Activated CD4-positive, alpha-beta T cell treated with anti-CD3 and anti-CD28 coated beads, Interleukin-2, amount 50 U/mL, for 4 hours (primary cell): ENCODE measurements at places on chromosomes 1 and 21.

GRCh38 chr1:172952516-172952915 lies 98.2 kb downstream of the TNFSF18 start:
- no peak for DNase-seq

- no peak for DNase-seq
These were observed 540.9 kb upstream of the ADGRL2 start for GRCh38 chr1:81259625-81260411.

GRCh38 chr1:225277445-225277844 lies 150.4 kb downstream of the LBR start:
- DNase-seq, result no peak

DNA sequence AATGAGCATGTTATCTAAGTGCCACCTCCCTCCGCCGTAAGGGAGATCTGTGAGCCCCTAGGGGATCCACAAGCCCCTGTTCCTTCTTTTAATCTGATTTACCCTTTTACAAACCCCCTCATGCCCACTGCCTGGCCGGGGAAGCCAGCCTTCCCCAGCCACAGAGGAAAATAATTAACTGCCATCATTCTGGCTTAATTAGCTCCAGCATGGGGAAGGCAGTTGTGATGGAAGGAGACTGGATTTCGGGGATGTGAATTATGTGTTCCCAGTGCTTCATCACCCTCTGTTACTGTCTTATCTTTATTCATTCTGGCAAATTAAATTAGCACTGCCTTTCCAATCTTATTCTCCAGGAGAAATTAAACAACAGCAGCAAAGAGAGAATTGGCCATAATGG lies 135.8 kb downstream of the PTPRU start:
- no peak for DNase-seq

DNA sequence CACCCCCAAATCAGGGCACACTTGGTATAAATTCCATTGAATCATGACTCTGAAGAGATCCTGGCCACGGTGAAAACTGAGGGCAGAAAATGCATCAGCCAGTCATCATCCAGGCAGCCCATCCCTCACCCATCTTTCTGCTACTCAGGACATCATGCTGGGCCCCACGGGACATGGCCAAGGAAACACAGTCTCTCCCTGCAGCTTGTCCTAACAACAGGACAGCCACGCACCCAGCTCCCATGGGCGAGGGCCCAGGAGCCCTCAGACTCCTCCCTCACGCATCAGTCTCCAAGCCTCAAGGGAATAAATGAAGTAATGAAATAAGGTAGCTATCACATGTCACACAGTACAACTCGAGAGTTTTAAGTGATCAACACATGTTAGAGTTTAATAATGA lies 37.8 kb downstream of the ELK4 start:
- DNase-seq, result no peak

DNA sequence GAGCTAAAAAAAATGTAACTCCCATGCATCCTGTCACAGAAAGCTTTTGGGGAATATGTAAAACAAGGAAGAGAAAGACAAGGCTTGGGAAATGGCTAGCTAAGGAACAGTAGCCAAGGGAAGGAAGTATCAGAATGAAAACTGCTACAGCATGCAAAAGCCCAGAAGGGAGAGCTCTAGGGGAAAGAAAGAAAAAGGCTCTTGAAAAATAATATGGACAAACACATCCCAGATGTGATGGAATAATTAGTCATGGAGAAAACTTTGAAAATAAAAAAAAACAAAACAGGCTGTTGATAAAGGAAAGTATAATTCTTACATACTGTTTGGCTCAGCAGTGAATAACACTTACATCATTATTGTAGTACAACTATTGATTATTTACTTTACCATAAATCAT lies 47.9 kb upstream of the VCAM1 start:
- no peak for DNase-seq

GRCh38 chr1:15282810-15283474 lies 35.9 kb downstream of the FHAD1 start:
- no peak for DNase-seq

DNA sequence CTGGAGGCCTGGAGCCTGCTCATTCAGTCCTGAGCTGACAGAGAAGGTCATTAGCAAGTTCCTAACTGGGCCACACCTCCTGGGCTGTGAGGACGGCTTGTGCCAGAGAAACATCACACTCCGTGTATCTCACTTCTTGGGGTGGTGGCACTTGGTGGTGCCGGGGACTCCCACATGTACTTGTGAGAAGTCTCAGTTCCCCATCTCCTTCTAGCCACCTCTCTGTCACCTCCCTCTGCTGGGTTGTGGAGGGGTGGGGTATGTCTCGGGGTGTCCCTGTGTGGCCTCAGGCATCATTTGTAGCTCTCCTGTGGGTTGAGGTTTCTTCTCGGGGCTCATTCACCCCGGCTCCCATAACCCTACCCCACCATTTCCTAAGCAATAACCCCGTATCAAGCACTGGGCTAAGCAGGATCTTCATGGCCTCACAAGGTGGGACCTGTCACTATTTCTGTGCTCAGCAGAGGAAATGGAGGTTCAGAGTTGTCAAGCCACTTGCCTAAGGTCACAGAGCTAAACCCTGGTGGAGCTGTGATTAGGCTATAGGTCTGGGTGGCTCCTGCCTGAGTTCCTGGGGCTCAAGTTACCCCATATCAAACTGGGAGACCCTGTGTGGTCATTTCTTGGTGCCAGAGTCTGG lies 62.5 kb downstream of the UBIAD1 start:
- no peak for DNase-seq

GRCh38 chr1:31135973-31136600 lies 70.6 kb upstream of the PUM1 start:
- no peak for DNase-seq

DNA sequence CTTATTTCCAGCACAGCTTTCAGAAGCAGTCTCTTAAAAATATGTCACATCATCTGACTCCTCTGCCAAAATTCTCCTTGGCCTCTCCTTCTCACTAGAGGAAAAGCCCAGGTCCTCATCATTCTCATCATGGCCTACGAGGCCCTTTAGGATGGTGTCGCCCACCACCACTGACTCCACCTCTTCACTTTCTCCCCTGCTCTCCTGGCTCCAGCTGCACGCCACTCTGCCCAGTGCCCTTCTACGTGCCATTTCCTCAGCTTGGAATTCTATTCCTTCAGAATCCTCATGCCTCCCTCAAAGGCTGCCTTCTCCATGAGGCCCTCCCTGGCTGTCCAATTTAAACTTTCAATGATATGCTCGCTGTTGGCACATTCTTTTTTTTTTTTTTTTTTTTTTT lies 25.3 kb upstream of the BTG2 start:
- DNase-seq, result no peak

GRCh38 chr1:200921571-200922110 lies 26.9 kb downstream of the INAVA start:
- DNase-seq, result no peak

GRCh38 chr1:52424231-52424636 lies 19.8 kb downstream of the PRPF38A start:
- DNase-seq, result no peak

GRCh38 chr1:157490467-157491165 lies 61.7 kb downstream of the FCRL5 start:
- peak; percentile 26 for DNase-seq

- no peak for DNase-seq
These were observed 2.3 kb downstream of the HMGCS2 start for GRCh38 chr1:119766374-119766794.

DNA sequence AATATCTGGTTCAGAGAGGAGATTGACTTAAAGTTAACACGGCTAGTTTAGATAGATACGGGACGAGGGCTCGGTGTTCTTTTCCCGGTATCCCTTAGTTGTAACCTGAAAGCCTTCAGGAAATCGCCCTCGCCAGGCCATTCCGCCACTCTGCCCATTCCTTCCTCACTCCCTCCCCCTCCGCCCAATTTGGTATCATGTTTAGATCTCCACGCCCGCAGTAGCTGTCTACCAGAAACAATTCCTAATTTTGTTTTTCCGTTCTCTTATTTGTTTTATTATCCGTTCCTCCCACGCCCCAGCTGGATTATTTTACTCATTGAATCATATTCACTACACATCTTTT lies 685 bp upstream of the VAMP4 start:
- peak; percentile 7 for DNase-seq

GRCh38 chr1:26814377-26814776 lies 12.1 kb upstream of the ZDHHC18 start:
- DNase-seq, result no peak

GRCh38 chr1:33928251-33928650 lies 64.4 kb downstream of the HMGB4 start:
- no peak for DNase-seq

DNA sequence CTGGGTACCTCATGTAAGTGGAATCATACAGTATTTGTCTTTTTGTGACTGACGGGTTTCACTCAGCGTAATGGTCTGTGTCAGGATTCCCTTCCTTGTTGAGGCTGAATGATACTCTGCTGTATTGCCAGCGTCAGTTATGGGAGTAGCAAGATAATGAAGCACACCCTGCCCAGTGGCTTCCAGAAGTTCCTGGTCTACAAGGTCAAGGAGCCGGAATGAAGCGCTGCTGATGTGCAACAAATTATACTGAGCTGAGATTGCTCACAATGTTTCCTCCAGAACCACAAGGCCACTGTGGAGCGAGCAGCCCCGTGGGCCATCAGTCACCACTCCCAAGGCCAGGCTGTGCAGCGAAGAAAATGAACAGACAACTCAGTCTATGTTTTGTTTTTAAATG lies 24.0 kb upstream of the TDRD10 start:
- no peak for DNase-seq

DNA sequence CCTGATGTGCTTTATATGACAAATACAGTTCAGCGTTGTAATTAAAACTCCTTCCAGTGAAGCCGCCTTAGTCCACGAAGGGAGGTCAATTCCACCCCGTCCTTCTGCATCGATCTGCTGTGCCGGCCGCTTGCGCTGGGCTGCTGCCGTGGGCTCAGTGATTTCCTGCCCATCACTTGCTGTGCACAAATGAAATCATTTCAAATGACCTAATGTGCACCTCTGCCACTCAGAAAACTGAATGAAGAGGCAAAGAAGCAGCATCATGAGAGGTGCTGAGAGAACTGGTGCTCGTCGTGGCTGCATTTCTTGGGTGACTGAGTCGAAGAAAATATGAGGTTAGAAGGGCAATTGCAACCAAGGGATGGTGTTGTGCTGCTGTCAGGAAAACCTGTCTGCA lies 144.3 kb upstream of the SYT6 start:
- no peak for DNase-seq

DNA sequence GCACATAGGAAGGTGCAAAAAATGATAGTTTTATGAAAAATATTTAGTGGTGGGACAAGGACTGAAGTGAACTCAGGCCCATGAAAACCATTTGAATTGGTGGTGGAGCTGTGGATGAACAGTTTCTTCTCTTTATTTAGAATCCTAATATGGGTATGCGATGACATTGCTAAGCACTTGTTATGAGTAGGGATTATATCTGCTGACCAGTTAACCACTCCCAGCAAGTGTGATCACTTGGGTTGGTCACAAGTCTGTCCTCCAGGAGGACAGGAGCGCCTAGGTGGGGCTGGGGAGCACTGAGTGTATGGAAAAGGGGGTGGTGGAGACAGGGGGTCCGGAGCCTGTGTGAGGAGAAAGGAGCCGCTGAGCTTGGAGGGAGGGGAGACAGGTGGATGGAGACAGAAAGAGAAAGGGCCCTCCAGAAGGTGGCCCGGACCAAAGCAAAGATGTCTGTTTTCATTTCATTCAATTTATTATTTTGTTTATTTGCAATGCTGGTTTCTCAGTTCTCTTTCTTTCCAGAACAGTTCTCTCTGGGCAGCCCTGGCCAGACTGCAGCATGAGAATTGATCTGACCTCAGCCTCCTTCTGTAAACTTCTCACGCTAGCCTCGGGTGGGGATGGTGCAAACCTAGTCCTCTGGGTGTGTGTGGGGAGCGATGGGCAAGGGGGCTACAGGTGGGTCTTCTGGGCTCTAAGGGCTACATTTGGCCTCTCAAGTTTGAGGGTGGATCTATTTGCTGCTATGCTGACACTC lies 9.9 kb upstream of the ZSCAN20 start:
- DNase-seq, result no peak

DNA sequence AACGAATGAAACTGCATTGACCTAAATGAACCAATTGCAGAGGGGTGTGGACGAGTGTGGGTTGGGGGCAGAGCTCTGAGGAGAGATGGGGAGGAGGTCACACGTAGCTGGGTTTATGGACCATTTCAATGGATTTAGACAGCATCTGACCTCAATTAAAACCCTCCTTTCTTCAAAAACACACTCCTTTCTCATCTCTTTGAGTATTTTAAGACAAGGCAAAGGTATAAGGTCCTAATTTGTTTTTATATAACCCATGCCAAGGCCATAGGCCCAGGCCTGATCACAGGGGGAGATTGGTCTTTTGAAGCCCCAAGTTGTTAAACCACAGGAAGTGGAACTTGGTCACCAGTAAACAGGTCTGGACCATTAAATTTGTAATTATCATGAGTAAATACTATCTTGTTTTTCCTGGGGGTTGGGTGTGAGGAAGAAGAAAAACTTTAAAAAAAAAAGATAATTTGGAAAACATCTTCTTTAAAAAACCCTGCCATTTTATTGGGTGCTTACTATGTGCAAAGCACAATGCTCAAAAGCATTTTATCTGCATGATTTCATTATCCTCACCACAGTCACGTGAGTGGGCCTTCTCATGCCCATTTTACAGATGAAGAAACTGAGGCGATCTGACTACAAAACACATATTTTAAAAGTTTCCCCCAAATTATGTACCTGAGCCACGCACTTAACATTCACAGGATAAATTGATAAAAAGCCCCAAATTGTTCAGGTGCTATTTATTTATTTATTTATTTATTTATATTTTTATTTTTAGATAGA lies 8.9 kb upstream of the INAVA start:
- DNase-seq, result no peak

- no peak for DNase-seq
These were observed 35.2 kb downstream of the LRP8 start for GRCh38 chr1:53292690-53293089.

DNA sequence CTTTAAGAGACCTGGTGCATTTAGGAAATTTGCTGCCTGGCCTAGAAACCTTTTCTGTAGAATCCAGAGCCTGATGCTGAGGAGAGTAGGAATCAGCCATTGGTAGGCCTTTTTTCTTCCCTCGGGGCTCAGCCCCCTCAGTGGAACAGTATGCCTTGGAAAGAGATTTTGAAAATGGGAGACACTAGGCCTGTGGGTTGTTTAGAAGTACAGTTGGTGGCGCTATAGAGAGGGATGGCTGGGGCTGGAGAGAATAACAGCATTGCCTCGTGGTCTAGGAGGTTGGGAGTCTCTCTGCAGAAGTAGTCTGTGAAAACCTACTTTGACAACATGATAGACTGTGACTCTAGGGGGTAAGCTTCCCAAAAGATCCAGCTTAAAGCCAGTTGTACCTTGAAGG lies 8.2 kb downstream of the KIF2C start:
- DNase-seq, result no peak

- DNase-seq, result no peak
These were observed 243.0 kb downstream of the SIPA1L2 start for GRCh38 chr1:232386721-232387510.

GRCh38 chr1:43554444-43554992 lies 23.8 kb downstream of the PTPRF start:
- DNase-seq, result no peak
